SHP77 (cell line): ENCODE measurements at places on chromosomes 1 and 21.

DNA sequence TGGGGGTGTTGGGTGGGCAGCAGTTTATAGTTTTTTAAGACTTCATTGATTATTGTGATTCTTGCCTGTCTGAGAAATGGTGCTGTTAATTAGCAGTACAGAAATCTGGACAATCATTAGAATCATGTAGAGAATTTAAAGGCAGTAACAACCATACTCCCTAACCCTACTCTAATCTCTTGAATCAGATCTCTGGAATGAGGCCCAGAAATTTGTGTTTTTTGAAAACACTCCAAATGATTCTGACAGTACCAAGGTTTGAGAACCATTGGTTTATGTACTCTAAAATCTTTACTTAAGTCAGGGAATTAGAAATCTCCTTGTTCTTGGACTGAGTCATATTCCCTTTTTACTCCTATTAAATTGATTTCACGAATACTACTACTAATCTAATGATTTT lies 24.0 kb downstream of the FNBP1L start:
- no peak for DNase-seq

DNA sequence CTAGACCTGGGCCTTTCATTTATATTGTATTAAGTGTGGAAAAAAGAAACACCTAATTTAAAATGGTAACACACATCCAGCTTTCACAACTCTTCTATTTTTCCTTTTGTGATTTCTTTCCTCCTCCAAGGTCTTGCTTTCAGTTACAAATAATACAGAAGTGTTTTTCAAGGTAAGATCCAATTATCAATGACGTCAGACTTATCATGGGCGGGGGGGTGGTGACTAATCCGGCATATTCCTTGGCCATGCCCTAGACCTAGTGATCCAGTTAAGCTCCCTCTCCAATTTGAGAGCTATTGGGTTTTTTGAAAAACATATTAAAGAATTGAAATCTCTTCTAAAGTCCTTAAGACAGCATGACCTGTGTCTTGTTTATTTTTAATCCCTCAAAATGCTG lies 669.9 kb upstream of the NR5A2 start:
- no peak for DNase-seq

- DNase-seq: no peak
These were observed 98.4 kb upstream of the USP25 start for GRCh38 chr21:15631342-15631741.

DNA sequence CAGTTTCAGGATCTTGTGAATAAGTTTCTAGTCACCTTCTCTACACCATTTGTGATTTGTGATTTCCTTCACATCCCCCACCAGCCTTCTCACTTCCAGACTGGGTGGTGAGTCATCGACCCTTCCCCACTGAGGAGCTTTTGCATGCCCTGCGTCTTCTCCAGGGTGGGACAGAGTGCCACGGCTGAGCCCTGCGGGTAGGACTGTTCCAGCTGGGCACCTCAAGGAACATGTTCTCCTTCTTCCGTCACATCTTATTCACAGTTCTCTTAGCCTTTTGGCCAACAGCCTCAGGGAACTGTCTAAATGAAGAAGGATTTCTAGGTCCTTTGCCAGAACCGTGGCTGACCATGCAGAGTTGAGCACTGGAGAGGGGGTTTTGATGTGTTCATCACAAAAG lies 116.5 kb downstream of the TMEM53 start:
- DNase-seq: no peak

- DNase-seq: no peak
These were observed 39.7 kb downstream of the HUNK start for GRCh38 chr21:31912501-31912900.

DNA sequence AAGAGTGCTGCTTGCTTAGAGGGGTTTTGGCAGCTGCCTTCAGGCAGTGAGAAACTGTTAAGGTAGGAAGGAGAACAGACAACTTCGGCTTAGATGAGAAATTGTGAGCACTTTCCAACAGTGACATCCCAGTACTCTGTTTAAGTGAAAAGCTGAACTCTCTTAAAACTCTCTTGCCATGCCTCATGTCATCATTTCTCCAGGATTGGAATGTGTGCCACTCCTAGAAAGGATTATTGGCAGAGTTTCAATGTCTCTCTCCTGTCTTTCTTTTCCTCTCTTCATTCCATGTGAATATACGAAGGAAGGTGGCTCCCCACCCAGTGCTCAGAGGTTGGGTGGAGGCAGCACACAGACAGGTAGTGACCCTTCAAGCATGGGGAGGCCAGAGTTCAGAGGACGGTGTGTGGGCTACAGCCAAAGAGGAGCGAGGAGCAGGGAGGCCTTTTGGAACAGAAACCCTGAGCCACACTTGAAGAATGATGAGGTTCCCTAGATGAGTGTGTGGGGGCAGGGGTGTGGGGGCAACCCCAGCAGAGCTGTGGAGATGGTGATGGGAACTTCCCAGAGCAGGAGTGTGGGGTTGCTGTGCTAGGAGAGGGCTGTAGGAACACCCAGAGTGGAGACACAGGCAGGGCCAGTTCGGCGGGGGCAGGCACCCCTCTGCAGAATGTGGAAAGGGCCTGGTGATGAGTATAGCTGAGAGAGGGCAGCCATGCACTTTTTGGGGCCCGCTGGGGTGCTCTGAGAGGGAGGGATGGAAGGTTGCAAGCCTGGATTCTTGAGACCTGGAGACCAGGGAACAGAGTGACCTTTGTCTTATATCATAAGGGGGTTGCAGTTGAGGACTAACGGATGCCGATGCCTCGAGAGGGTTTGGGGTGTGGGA lies 58.8 kb downstream of the GALNT2 start:
- no peak for DNase-seq

- DNase-seq: no peak
These were observed 40.4 kb downstream of the EIF2B3 start for GRCh38 chr1:44945967-44946366.

- DNase-seq: no peak
These were observed 1.2 kb upstream of the CAP1 start for GRCh38 chr1:40039245-40039756.

GRCh38 chr1:237799762-237800474 lies 90.8 kb downstream of the ZP4 start:
- DNase-seq: peak; percentile 74

DNA sequence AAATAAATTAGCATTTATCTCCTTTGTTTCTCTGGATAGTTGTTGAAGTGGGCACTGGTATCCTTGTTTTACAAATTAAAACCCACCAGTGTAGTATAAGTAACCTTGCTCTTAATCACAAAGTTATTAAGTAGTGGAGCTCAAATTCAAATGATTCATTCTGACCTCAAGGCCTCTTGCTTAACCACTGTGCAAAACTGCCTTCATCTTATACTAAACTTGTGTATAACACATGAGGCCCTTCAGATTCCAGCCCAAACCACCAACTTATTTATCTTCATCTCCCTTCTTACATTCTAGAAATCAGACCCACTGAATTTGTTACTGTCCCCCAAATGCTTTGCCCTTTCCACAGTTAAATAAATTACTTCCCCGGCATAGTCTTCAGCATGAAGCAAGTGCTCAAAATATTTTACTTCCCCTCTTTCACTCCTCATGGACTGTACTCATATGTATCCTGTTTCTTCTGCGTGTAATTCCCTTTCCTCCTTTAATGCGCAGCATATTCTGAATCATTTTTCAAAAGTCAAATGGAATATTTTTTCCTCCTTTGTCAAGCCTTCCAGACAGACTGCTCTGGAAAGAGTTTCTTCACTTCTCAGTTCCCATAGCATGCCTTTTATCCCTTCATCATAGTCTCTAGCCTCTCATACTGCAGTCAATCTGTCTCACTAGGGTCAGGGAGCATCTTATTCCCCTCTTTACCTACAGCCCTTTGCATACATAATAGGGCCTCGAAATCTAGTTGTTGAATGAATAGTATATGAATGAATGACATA lies 19.0 kb upstream of the DNASE2B start:
- no peak for DNase-seq

GRCh38 chr1:151267760-151268159 lies 13.2 kb downstream of the PSMD4 start:
- DNase-seq: no peak

DNA sequence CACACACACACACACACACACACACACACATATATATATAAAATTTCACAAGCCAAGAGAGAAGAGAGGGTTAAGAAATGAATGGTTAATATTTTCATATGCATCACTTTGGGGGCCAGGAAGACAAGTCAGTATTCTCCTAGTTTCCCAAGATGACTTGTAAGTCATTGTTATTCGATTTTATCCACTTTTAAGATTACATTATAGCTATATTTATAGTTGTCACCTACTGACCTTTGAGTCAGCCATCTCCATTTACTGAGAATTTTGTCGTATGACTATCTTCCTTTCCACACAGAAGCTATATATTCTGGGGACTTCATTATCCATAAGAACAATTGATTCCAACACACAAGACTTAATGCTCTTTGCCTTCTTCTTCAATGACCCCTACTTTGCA lies 8.9 kb downstream of the LYST start:
- DNase-seq: no peak

GRCh38 chr1:117147341-117147831 lies 25.8 kb upstream of the TRIM45 start:
- DNase-seq: no peak

DNA sequence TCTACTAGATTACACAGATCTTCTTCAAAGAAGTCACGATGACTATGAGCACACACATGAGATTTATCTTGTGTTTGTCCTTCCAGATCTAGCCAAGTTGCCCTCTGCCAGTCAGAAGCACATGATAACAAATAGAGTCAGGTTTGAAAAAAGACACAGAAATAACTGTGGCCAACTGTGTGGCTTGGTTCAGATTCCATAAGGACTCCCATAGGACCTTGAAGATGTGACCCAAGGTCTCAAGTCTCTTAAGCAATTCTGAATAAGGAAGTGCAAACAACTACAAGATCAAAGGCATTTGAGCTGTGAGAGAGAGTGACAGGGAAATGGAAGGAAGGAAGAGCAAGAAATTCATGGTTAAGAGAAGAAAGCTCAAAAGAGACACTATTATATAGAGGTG lies 194.0 kb downstream of the PLPP3 start:
- DNase-seq: no peak

GRCh38 chr1:29243023-29243870 lies 6.9 kb downstream of the PTPRU start:
- no peak for DNase-seq

- DNase-seq: peak; percentile 84
These were observed 71.0 kb downstream of the CD2 start for GRCh38 chr1:116825207-116825719.

GRCh38 chr1:67991546-67991945 lies 58.9 kb downstream of the DIRAS3 start:
- no peak for DNase-seq

GRCh38 chr21:46154155-46154954 lies 1.0 kb downstream of the FTCD start:
- no peak for DNase-seq

DNA sequence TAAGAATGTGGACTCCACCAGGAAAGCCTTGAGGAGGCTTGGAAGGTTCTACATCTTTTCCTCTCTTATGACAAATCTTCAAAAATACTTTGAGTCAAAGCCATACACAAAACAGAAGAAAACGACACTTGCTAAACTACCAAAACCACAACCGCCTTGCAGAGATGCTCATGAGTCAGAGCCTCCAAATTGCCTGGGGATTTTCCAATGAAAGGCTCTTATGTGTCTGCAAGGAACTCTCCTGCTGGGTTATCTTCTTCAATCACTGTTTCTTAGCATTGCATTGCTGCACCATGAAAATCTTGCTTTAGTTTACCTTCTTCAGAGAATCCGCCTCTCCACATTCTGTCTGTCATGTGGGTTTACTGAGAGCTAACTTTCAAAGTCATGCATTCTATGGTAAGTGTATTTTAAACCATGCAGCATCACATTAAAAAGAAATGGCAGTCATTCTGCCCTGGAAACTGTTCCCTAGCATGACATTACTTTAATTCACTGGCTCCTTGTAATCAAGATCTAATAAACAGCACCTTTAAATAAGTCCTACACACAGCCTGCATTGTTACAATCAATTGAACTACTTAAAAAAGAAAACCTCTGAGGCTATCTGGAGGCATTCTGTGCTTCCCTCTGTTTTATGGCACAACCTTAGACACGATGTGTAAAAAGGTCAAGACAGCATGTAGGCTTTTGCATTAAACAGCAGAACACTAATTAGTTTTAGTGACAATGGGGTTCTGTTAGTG lies 210.0 kb upstream of the FOXD3 start:
- no peak for DNase-seq

DNA sequence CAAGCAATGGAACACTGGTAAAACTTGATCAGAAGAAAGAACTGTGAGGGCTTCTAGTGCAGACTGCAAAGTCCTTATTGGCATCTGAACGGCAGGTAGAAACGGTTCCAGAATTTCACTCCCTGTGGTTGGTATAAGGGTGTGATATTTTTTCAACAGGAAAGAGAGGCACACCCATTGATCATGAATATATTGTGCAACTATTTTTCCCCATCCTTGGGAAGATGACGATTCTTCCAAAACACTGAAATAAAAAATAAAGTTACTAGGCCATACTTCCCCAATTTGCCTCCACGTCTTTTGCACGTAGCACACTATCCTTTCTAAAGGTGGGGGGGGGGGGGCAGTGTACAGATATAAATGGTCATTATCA lies 49.6 kb downstream of the TARBP1 start:
- DNase-seq: no peak

DNA sequence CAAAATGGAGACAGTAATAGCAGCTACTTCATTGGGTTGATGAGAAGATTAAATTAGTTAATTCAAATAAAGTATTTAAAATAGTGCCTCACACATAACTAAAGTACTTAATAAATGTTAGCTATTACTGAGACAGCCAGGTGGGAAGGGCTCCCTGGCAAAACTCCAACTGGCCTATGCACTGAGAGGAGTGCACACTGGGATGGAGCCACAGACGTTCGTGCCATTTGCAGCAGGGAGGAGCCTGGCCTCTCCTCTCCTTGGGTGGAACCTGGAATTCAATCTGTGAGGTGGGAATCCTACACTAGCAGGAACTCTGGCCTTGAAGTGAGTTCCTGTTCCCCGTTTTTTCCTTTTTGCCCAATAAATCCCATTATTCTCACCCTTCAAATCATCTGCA lies 28.1 kb downstream of the SLC5A9 start:
- no peak for DNase-seq

- DNase-seq: no peak
These were observed 81.2 kb downstream of the VWA5B1 start for GRCh38 chr1:20371883-20372282.

DNA sequence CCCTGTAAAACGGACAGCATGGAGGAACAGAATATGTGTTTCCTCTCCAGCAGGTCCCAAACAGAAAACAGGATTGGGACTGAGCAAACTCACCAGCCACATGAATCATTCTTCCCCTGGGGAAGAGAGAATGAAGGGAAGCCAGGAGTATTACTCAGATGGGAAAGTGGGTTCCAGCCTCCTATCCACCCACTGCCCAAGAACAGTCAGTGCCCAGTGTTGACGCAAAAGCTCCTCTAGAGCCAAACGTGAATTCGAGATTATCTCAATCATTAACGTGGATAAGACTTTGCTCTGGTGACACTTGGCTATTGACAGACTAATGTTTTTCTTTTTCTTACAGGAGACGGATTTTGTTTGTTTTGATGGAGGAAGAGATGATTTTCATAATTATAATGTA lies 9.3 kb downstream of the MIA3 start:
- DNase-seq: no peak

- no peak for DNase-seq
These were observed 70.6 kb downstream of the COQ8A start for GRCh38 chr1:227010645-227011044.
